Kidney epithelial cell (primary cell): ENCODE measurements at places on chromosomes 7 and 10. TPM values are rescaled to one million over a fixed set of nuclear protein-coding genes. Genes with fewer than 3 reads are reported as not detected.

GRCh38 chr7:4748231-4748681 lies 27.2 kb upstream of the AP5Z1 start:
- no peak for DNase-seq

DNA sequence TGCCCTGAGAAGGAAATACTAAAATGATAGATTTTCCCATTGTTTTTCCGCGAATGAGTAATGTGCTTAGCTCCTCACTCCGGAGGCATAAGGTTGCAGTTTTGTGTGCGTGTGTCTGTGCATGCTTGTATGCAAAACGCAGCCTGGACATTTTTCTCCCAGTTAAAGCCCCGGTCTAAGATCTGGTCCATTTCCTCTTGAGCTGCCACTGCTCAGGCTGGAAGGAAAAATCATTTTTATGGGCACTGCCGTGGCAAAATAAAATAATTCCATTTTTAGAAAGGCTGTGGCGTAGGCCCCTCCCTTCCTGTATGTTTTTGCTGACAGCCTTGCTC lies 260.6 kb downstream of the WDR37 start:
- DNase-seq: no peak

DNA sequence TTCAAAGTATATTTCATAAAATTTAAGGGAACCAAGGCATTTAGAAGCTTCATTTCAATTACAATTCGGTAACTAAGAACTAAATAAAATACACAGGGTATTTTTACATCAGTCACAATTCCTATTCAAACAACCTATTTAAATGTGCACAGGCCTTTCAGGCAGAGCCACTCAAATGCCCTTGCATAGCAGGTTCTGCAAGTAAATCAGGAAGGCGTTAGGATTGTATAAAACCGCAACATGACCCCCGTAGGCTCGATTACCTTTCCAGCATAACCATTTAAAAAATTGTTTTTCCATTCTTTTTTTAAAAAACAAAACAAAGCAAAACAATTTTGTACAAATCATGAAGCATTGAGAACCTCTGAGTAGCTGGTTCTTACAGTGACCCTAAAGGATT lies 289.9 kb upstream of the SP8 start:
- DNase-seq: no peak

DNA sequence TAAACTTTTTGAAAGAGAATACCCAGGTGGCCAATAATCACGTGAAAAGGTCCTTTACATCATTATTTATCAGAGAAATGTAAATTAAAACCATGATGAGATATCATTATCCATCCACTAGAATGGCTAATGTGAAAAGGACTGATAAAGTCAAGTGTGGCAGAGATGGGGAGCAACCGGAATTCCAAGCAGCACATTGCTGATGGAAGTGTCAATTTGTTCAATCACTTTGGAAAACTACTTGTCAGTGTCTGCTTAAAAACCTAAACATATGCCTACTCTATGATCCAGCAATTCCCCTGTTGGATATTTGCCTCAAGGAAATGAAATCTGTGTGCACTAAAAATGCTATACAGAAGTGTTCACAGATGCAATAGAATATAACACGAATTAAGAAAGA lies 465.6 kb downstream of the PLXNA4 start:
- no peak for DNase-seq

DNA sequence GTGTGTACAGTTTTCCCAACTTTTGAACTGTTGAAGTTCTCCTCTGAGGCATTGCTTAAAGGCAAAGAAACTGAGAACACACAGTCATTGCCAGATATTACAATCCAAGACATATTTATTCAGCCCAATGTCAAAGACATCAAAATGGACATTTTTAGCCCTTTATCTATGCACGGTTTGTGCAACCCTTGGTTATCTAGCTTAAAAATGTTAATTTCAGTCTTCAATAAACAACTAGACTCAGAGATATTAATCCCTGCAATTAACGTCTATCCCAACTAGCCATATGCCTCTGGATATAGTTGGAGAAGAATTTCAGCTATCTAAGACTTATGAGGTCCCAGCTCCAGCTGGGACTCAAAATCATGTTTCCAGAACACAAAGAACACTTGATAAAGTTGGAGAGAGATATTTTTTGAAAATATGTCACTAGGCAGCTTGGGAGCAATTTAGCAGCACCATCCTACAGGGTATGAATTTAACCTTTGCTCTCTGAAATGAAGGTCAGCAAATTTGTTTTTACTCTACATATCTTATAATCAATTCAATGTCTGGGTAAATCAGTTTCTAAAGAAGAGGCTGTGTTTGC lies 357.0 kb downstream of the RNLS start:
- no peak for DNase-seq

Gene ZNF804B
- not detected in 2 replicates for total RNA-seq

Gene TCAF2
- total RNA-seq: 0.07 and 0.17 TPM in 2 replicates
